ENCODE measurements at places on chromosomes 1 and 21.
A peak's percentile ranks its signal among the peaks of the same experiment; 100 is the strongest.

GRCh38 chr1:182459949-182460348 is 10.0 kb downstream of the RGSL1 start:
- H3K27ac ChIP-seq, result no peak overlapping the region
- peaks cover 26% of the 10 kb centered on the region for H3K4me1 ChIP-seq
- H3K27me3 ChIP-seq, result no peaks in the 10 kb centered on the region
- no peak overlapping the region for H3K4me3 ChIP-seq

GRCh38 chr21:43908167-43908566 is 43.1 kb downstream of the AGPAT3 start:
- H3K27me3 ChIP-seq, result no peaks in the 10 kb centered on the region
- no peak overlapping the region for H3K27ac ChIP-seq
- H3K36me3 ChIP-seq, result peaks cover 50% of the 10 kb centered on the region
- no peaks in the 10 kb centered on the region for H3K4me1 ChIP-seq

DNA sequence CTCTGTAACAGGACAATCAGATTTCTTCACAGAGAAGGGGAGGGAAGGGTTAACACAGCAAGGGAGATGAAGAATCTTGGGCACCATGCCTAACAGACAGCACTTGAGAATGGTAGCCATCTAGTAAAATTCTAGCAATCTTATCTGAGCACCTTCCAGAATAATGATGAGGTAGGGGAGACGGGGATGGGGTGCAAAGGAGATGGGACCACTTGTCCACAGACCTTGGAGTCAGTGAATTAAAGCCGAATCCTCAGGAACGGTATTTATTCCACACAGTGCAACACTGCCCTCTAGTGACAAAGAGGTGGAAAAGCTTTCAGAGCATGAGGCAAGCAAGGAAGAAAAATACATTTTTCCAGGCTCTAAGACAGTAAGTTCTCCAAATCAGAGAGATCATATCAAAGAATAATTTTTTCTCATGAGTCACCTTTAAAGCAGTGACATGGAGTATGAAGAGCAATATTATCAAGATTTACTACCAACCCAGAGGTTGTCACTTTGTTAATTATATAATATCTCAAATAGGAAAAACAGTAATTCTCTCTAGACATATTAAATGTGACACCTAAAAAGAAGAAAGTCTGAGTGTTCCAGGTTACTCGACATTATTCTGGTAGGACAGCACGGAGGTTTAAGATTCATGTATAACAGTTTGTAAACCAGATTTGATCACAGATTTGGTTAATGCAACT is 43.3 kb upstream of the LPAR3 start:
- H3K4me3 ChIP-seq, result no peak overlapping the region
- H3K27me3 ChIP-seq, result peaks cover 3% of the 10 kb centered on the region
- H3K4me1 ChIP-seq, result no peaks in the 10 kb centered on the region
- no peaks in the 10 kb centered on the region for H3K36me3 ChIP-seq
- peak; percentile 38 for DNase-seq

- no peak overlapping the region for H3K27ac ChIP-seq
- no peak for DNase-seq
- no peaks in the 10 kb centered on the region for H3K4me1 ChIP-seq
- H3K36me3 ChIP-seq, result no peaks in the 10 kb centered on the region
- no peaks in the 10 kb centered on the region for H3K27me3 ChIP-seq
- H3K4me3 ChIP-seq, result no peak overlapping the region
These were observed 890.2 kb upstream of the B3GALT2 start for GRCh38 chr1:194076646-194077045.

- H3K4me3 ChIP-seq, result peak overlapping the region; percentile 83
- peaks cover 22% of the 10 kb centered on the region for H3K36me3 ChIP-seq
- H3K27me3 ChIP-seq, result no peaks in the 10 kb centered on the region
These were observed 596 bp downstream of the CD247 start for GRCh38 chr1:167517535-167518330.

DNA sequence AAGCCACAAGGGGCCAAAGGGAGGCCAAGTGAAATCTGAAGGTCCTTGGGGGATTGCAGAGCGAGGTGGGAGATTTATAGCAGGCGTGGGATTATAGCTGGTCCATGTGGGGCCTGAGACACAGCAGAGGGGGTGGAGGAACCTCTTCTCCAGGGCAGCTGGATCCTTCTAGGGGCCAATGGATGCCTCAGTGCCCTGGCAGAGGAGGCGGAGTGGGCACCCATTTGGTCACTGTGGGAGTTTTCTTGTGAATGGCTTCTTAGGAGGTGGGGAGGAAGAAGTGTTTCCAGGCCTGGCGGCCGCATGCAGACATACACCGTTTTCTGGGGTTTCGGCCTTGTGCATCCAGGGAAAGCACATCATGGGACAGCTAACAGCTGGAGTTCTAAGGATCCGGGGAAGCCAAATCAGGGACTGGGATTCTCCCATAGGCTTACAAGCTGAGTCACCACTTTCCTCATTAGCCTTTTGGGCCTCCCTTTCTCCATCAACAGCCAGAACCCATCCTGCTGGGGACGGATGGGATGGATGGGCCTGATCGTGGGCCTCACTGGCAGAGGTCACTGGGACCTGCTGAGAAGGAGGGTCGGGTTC is 76.5 kb downstream of the RHOU start:
- H3K27ac ChIP-seq, result no peak overlapping the region
- no peaks in the 10 kb centered on the region for H3K27me3 ChIP-seq
- H3K36me3 ChIP-seq, result no peaks in the 10 kb centered on the region
- DNase-seq, result no peak

DNA sequence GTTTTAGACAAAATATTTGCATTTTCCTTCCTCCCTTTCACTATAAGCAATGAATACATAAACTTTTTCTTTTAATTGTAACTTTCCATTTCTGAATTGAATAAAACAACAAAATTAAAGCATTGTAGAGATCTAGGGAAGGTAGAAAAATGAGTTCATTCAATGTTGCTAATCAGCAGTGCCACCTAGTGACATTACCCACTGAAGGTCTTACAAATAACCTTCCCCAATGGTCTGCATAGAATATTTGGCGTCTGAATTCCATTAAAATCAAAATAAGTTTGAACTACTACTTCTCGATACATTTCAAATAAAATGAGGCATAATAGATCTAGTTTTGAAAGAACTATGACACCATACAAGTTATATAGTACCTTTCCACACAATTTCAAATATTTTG is 19.6 kb downstream of the FH start:
- no peaks in the 10 kb centered on the region for H3K4me1 ChIP-seq
- H3K27ac ChIP-seq, result no peak overlapping the region
- DNase-seq, result no peak
- no peak overlapping the region for H3K4me3 ChIP-seq

- H3K27ac ChIP-seq, result no peak overlapping the region
- no peaks in the 10 kb centered on the region for H3K36me3 ChIP-seq
- H3K4me1 ChIP-seq, result no peaks in the 10 kb centered on the region
- no peak overlapping the region for H3K4me3 ChIP-seq
- peaks cover 13% of the 10 kb centered on the region for H3K27me3 ChIP-seq
These were observed 46.0 kb downstream of the GRHL3 start for GRCh38 chr1:24364975-24365678.
